ENCODE measurements at places on chromosomes 2 and 18.

- no peak for DNase-seq
Observed at GRCh38 chr2:213101692-213102460, 49.5 kb downstream of the IKZF2 start.

DNA sequence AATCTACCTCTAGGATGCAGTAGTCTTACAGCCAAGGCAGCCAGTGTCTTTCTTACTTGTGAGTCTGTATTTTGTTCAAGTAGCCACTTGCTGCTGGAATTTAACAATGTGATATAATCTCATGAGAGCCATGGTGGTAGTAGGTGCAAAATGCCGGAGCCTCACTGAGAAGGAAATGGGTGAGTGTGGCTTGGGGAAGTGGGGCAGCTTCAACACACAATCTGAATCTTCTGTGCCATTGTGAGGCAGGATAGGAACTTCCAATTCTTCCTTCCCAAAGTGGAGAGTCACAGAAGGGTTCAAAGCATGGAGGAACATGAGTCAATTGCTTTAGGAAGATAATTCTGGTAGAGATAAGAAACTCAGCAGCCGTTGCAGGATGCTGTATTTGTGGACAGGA is 158.7 kb upstream of the APCDD1 start:
- no peak for DNase-seq

DNA sequence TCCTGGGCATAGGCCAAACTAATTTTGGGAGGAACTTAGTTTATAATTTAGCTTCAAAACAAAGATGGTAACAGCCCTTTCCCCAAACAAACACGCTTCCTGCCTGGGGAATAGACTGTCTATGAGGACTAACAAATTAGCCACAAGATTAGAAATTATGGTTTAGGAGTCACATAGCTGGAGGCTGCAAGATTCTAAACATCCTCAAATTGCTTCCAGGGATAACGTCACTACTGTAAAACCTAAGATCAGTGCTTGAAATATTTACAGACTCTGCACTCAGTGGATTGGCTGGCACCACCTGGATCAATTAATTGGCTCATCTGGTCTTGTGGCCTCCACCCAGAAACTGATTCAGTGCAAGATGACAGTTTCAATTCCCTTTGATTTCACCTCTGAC is 118.0 kb upstream of the TACR1 start:
- DNase-seq = no peak

DNA sequence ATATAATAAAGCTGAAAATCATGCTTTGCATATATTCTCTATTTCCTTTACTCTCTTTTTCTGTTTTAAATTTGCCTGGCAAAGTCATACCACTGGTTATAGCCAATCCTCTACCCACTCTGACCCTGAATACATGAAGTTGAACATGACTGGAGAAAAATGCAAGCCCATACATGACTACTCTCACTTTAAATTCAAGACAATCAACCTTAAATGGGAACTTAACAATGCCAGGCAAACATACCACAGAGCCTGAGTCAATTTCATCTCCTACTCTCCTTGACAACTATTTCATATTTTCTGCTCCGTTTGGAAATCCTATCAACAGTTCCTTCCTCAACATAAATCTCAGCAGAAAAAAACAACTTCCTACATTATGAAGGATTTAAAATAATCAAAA is 22.6 kb downstream of the RAD51AP2 start:
- DNase-seq = no peak

- DNase-seq = no peak
Observed at GRCh38 chr2:226474131-226474530, 325.5 kb downstream of the IRS1 start.
